ENCODE measurements at places on chromosomes 5 and 9.

GRCh38 chr5:1874771-1875220, 7.9 kb downstream of the IRX4 start:
- no peak for DNase-seq

DNA sequence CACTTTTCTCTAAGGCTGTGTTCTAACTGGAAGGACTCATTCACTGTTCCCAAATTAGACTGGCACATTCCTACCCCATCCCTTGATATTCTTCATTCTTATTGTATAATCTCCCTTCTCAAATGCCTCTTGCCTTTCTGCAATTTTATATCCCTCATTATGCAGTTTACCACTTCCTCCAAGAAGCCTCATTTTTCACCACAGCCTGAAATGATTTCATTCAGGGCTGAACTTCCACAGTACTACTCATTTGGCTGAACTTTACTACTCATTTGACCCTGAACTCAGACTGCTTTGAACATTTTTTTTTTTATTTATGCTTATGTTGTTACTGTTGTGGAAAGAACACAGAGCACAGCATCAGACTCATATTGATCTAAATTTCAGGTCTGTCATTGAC, 32.7 kb downstream of the GRIA1 start:
- no peak for DNase-seq

GRCh38 chr9:3682186-3682585, 156.4 kb upstream of the RFX3 start:
- DNase-seq, result no peak

DNA sequence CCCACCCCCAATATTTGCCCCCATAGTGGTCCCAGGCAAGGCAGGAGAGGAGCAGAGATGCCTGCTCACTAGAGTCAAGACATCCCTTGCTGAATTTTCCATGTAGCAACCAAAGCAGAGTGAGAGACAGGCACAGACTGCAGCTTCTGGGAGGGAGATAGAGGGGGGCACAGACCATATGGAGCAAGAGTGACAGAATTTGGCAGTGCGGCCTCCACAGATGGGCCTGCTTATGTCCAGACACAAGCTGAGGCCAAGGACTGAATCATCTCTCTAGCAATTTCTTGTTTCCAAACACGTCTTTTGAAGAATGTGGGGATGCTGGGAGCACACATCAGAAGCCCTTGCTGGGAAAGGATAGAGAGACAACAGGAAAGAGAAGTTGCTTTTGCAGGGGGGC, 53.0 kb upstream of the ALDH1B1 start:
- no peak for DNase-seq

DNA sequence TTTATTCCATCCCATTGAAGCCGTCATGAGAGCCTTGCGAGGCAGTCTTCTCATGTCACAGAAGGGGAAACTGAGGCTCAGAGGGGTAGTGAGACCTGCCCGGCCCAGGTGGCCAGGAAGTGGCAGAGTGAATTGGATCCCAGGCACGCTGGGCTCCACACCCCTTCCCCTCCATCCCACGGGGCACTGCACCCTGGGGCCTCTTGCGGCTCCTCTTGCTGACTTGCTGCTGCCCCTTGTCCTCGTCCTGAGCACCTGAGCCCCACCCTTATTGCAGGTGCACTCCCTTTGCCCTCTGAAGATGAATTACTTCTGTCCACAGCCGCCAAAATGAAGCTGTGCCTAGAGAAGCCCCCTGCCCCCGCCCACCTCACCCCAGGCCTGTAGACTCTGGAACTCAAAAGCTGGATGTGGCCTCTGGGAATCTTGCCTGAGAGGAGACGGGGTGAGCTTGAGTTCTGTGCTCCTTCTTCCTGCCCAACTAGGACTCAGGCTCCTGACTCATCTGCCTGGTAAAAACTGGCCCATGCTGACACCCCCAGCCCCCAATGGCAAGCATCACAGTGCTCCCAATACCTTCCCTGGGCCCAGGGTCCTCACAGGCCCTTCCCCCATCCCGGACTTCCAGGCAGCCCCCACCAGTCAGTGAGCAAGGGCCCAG, 6.4 kb downstream of the NEURL1B start:
- DNase-seq, result no peak

DNA sequence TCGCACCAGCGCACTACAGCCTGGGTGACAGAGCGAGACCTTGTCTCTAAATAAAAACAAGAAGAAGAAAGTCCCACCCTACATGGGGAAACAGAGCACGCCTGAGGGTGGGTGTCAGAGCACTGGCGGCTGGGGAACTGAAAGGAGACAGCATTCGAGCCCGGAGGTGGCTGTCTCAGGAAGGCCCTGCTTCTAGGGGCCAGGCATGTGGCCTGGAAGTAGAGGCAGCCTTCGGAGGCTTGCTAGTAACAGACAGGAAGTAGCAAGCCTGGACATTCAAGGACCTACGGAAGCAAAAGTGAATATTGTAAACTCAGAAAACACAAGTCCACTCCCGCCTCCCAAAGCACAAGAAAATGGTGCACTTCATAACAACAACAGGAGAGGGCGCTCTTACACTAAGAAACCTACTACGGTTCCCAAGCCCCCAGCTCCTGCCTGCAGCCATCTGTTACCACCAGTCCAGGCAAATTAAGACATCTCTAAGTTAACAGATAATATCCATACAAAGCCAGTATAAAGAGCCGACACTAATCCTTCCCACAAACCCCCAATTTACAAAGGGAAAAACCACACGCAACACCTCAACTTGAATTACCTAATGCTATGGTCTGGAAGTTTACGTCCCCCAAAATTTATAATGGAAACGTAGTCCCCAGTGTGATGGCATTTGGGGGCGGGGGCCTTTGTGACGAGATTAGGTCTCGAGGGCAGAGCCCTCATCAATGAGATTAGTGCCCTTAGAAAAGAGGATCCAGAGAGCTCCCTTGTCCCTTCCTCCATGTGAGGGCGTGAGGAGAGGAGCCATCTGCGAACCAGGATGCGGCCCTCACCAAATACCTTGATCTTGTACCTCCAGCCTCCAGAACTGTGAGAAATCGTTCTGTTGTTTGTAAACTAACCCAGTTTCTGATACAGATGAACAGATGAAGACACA, 7.7 kb downstream of the RASGEF1C start:
- no peak for DNase-seq

DNA sequence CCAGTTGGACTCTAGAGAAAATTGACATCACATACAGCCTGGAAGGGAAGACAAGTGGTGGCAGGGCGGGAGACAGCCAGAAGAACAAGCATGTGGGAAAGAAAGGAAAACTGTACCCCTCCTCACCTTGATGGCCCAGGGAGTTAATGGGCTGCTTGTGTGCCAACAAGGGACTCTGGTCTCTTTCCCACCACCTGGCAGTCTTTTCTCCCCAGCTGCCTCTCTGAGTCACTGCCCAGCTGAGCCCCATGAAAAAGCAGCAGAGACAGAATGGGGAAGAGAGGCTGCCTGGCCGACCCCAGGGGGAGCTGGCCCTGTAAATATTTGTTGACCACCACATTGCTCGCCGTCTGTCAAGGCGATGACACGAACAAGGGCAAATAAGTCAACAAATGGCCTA, 359.4 kb downstream of the ENC1 start:
- no peak for DNase-seq

GRCh38 chr5:17204133-17204489, 13.3 kb upstream of the BASP1 start:
- DNase-seq, result no peak

GRCh38 chr5:181036816-181037364, 3.2 kb upstream of the BTNL9 start:
- no peak for DNase-seq

DNA sequence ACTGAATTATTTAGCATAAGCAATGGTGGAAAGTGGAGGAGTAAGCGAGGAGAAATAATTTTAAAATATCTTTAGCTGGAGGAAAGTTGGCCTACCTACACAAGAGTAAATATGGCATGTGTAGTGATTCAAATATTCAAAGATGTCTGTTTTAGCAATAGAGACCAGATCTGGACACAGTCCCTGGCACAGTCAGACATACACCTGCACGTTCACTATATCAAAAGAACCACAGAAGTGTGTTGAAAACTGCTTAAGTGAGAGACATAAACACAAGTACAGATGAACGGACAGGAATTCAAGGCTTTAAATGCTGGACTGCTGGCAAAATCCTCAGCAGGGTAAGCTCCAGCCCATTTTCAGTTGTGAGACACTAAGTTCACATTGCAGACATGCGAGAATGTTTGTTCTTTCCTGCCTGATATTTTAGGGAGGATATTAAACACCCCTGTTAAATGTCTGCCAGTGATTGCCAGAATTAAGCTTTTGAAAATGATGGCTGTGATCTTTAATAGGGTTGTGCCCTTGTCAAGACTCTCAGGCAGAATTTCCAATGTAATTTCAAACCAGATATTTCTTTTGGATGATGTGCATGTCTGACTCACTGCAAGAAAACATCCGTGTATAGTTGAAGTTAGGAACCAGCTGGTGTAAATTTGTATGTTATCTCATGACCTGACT, 810.6 kb downstream of the TLE4 start:
- no peak for DNase-seq

- no peak for DNase-seq
Observed at GRCh38 chr9:70924380-70924779, 197.0 kb downstream of the TRPM3 start.

DNA sequence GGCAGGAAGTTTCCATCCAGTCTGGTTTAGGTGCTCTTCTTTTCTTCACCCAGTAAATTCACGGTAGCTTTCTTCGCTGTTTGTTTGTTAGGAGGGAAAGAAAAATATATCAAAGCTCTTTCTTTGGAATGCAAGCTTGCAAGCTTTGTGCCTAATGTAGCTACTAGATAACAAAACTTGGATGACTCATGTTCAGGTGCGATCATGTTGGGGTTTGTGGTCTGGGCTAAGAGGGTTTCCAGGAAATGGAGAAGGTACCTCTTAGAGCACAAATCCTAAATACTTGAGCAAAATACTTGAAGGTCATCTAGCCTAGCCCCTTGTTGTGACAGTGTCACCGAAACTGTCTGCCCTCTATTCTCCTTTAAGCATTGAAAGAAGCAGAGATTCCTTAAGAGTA, 17.7 kb downstream of the SRP19 start:
- DNase-seq, result no peak

DNA sequence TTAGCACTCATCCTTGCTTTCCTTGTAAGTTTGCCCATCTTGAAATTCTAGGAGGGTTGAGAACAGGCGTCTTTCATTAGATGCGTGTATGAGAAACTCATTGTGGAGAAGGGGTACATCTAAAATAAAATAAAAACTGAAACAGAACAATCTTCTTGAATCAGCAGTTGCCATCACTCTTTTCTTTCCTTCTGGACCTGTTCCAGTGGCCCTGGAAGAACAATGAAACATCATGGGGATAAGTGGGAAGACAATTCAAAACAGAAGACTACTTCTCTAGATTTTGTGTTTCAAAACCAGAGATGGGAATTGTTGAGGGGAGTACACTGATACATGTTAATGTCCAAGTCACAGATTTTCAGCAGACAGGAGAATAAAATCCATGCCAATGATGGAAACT, 59.9 kb downstream of the SLC1A3 start:
- no peak for DNase-seq

DNA sequence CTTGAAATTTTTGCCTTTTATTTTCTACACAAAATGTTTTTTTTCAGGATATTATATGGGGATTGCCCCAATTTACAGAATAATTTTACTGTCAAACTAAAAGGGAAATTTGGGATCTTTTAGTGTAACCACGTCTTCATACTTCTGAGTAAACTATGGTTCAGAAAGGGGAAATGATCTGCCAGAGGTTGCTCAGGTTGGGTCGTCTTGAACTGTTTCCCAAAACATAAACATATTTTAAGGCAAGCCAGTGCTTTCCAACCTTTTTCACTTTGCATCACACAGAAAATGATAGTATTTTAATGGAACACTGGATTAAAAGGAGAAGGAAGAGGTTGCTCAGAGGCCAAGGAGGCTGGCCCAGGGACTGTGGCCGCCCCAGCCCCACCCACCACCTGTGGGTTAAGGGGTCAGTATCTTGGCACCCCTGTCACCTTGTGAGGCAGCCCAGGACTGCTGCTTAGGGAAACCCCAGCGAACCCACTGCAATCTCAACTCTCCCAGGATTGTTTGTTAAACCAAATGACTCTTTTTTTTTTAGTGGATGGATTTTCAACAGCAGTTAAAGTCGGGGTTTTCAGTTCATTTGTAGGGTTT, 142.7 kb upstream of the DHFR start:
- DNase-seq, result no peak

GRCh38 chr9:131660466-131661405, 79.1 kb downstream of the RAPGEF1 start:
- DNase-seq, result no peak

GRCh38 chr5:32190095-32190494, 16.0 kb upstream of the GOLPH3 start:
- DNase-seq, result no peak

- no peak for DNase-seq
Observed at GRCh38 chr5:132073231-132074013, at the start of gene CSF2. Gene CSF2, plus strand, starts transcription at chr5:132073789. Its CDS starts 35 bp downstream, at chr5:132073824.

DNA sequence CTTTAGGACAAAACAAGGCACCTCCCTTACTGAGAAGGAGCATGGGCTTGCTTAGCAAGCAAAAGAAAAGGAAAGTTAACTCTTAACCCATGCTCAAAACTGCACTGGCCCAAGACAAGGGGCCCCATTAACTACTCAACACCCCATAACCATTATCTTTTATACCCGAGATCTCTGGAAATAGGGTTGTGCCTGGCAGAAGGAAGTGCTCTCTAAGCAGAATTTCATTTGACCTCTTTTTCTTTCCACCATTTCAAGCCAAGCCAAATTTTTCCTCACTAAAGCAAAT, 167.2 kb downstream of the RASEF start:
- DNase-seq, result no peak

- DNase-seq, result no peak
Observed at GRCh38 chr5:179668391-179668790, 12.4 kb downstream of the CBY3 start.

GRCh38 chr9:92425474-92425873, 1.2 kb upstream of the OMD start:
- no peak for DNase-seq
